ENCODE measurements at places on chromosomes 4 and X.

- DNase-seq, result no peak
These were observed 672.5 kb upstream of the KLHL4 start for GRCh38 chrX:86845101-86845500.

DNA sequence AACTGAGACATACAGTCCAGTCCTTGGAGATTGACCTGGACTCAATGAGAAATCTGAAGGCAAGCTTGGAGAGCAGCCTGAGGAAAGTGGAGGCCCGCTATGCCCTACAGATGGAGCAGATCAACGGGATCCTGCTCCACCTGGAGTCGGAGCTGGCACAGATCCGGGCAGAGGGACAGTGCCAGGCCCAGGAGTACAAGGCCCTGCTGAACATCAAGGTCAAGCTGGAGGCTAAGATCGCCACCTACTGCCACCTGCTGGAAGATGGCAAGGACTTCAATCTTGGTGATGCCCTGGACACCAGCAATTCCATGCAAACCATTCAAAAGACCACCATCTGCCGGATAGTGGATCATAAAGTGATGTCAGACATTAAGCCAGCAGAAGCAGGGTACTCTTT lies 20.4 kb upstream of the FRMPD3 start:
- no peak for DNase-seq

GRCh38 chr4:24799544-24800324 lies 4.4 kb downstream of the SOD3 start:
- DNase-seq, result no peak

GRCh38 chr4:180827232-180828009 lies 1415.8 kb upstream of the TENM3 start:
- DNase-seq, result no peak

DNA sequence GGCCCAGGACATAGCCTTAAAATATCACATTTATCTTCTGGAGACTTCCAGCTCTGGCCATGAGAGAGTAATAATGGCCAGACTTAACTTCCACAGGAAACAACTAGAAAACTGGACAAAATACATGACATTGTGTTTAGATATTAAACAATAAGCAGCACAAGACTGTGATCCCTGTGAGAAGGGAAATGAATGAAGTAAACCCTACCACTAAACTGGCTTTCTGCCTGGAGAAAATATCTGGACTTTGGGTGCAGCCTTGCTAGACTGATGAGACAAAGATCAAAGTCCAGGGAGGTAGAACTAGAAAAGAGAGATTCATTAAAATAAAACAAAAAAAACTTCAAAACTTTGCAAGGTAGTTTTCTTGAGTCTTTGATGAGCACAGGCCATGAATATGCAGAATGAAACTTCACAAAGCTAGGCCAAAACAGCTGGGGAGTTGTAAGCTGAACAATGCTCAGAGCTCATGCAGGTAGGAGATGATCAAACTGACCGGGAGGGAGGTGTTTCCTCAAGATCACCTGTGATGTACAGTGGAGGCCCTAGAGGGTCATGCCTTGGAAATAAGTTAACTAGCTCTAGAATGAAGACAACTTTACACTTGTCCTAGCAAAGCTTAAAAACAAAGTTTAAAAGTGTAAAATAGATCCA lies 147.0 kb upstream of the SH3RF1 start:
- no peak for DNase-seq

- DNase-seq, result no peak
These were observed 10.3 kb upstream of the CEP135 start for GRCh38 chr4:55938481-55938880.

DNA sequence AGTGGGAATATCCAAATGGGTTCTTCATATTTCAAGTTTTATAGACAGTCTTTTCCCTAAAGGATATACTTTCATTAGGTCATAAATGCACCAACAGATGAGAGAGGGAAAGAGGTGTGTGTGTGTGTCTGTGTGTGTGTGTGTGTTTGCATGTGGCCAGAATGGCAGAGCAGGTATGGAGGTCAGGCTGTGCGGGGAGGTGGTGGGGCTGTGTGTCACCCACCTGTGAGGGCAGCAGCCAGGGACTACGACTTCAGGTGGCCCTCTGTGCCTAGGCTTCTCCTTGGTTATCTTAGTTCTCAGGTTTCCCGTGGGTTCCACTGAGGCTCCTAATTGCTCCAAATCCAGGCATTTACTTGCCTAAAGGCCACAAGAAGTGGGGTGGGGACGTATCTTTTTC lies 14.6 kb downstream of the HAND2 start:
- no peak for DNase-seq

- DNase-seq, result no peak
These were observed 460.1 kb upstream of the SLIT2 start for GRCh38 chr4:19791422-19792123.

- no peak for DNase-seq
These were observed 33.5 kb downstream of the GPAT3 start for GRCh38 chr4:83569429-83569828.

GRCh38 chr4:142378179-142378578 lies 467.9 kb downstream of the INPP4B start:
- no peak for DNase-seq

- DNase-seq, result no peak
These were observed 15.8 kb upstream of the SPANXC start for GRCh38 chrX:141258080-141258479.
